ENCODE measurements at places on chromosomes 11 and 22.
A peak's percentile ranks its signal among the peaks of the same experiment; 100 is the strongest.

DNA sequence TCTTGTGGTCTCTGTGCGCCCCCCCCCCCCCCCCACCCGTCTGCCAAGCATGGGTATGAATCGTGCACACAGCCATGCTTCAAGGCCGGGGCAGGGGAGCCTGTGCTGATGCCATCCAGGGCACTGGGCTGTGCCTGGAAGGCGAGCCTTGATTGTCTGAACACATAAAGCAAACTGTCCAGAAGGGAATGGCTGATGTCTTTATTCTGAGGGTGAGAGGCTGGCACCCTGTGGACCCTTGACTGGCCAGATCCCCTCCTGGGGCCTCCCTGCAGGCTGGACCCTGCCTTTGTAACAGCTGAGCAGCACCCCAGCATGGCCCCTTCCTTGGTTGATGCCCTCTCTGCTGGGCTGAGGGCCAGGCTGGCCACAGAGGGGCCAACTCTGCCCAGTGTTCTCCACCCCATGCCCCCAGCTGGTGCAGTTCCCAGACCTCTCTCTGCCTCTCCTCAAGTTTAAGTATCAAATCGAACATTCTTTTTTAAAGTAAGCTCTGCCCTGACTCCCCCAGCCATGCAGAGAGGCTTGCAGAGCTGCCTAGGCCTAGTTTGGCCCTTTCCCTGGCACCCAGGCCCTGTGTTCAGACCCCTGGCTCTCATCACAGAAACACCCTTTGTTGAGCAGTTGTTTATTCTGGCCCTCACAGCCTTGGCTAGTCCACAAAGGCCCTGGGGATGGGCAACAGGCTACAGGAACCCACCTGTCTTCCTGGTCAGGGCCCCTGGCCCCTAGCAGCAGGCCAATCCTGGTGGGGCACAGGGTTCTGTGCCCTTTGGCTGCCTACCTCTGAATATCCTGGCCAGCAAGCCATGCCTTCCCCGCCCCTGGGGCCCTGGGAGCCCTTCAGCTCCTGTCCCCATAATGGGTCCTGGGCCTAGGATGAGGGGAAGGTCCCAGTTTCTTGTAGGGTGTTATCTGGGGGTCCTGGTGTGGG, 3.9 kb upstream of the RANBP1 start:
- no peak for DNase-seq

DNA sequence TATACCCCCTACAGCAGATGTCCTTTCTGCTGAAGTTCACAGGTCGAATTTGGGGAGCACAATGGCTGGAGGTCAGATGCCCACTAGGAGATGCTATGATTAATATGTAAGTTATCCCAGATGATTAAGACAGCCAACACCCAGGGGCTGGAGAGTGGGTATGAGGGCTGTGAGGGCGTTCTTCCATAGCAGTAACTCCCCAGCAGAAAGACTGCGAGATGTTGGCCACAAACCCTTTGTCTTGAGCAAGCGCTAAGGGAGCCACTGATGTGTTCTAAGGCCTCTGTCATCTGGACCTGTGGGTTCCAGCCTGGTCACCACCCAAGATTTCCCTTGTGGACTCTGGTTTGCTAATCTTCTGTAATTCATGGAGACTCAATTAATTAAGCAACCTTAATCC, 77.6 kb downstream of the BMAL1 start:
- DNase-seq: no peak

DNA sequence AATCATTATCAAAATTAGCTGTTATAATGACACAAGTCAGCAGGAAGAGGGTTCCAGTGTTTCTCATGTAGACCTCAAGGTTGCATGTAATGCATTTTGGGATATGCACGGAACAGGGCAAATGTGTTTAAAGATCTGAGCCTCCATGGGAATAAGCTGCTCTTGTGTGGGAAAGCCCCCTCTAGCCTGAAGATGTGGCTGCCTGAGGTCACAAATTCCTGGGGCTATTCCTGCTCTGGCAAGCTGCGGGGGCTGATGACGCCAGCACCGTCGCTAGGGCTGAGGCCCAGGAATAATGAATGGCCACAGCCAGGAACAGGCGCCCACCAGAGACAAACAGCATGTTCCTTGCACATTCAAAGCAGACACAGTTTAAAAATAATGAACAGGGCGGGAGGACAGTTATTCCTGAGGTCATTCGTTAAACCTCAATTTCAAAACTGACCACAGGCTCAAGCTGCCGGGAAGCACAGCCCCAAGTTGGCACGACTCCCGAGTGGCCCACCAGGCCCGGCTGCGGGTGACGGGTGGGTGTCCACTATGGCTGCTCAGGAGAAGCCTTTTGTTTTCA, 11.7 kb downstream of the OSBPL5 start:
- no peak for DNase-seq

DNA sequence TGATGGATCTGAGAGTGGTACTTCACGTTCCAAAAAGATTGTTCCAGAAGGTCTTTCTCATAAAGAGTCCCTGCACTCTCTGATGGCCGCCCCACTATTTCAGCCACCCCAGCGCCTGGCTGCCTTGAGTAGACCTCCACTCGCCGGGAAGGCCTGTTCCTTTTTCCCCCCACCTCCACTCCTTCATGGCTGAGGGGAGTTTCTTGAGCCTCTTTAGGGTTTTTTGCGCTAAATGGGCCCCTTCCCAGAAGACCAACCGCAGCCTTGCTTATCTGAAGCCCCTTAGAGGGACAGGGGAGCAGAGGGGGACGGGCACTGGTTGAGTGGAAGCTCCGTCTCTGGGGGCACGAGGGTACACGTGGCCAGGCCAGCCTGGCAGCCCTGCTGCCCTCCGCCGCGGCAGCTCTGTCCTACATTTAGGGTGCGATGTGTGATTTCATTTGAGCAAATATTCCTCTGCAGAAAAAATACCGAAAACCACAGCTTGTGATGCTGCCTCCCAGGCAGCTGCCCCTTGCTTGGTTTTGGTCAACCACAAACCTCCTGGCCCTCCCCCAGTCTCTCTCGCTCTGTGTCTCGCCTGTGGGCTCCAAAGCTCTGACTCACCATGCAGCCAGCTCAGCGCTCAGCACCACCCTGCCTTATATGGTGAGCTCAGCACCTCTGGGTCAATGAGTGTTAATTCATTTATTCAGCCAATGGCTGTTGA, 88.7 kb downstream of the TP53I11 start:
- peak; percentile 60 for DNase-seq

- DNase-seq: no peak
These were observed 22.8 kb upstream of the TEF start for GRCh38 chr22:41358927-41359326.

- no peak for DNase-seq
These were observed 8.8 kb downstream of the LAYN start for GRCh38 chr11:111549196-111549868.

GRCh38 chr11:69837791-69838190, 18.6 kb upstream of the FGF3 start:
- no peak for DNase-seq

DNA sequence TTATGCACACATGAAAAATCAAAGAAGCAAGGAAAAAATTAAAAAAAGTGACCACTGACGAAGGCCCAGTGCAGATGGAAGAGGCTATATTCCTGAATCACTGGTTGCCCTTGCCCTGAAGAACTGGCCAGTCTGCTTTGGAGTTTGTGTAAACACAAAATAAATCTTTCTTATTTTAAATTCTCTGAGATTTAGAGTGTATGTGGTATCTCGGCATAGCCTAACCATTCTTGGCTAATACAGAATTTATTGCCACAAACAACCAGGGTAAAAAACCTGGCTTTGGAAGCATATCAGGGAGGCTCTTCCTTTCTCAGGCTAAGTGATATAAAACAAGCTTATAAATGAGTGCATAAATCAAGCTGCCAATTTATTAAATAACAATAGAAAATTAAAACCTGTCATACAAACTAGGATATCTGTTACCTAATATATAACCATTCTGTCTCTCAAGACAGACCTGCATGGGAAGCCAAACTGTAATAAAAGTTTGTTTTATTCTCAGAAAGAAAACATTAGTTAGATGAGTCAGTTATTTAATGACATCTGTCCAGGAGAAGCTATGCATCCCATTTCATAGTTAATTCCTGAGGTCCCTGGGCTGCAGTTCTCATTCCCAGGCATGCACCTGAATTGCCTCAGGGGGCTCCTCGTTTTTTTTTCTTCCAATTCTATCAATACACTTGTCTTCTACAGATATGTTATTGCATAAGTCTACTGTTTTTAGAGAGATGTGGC, 6.1 kb upstream of the TMEM135 start:
- no peak for DNase-seq

DNA sequence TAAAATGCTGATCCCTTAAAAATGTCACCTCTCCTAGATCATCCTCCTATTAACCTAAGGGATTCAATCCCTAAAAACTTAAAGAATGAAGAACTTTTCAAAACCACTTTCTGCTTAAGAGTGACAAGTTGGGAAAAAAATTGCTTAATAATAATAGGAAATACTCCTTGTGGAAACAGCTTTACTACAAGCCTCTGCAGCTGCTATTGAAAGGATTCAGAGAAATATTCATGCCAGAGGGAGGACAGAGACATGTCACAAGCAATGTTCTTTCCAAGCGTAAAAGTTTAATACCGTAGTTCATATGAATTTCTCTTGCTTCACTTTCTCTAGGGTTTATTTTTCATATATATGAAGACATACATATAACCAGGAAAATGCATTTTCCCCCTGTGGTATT, 98.2 kb downstream of the ARHGAP20 start:
- DNase-seq: no peak

GRCh38 chr11:34623463-34623862, 2.6 kb downstream of the EHF start:
- DNase-seq: no peak

DNA sequence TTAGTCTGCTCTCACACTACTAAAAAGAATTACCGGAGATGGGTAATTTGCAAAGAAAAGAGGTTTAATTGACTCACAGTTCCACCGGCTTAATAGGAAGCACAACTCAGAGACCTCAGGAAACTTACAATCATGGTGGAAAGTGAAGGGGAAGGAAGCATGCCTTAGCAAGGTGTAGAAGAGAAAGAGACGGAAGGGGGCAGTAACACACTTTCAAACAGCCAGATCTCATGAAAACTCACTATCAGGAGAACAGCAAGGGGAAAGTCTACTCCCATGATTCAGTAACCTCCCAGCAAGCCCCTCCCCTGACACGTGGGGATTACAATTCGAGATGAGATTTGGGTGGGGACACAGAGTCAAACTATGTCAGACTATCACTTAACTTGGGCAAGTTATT, 236.6 kb upstream of the ANO3 start:
- DNase-seq: no peak

DNA sequence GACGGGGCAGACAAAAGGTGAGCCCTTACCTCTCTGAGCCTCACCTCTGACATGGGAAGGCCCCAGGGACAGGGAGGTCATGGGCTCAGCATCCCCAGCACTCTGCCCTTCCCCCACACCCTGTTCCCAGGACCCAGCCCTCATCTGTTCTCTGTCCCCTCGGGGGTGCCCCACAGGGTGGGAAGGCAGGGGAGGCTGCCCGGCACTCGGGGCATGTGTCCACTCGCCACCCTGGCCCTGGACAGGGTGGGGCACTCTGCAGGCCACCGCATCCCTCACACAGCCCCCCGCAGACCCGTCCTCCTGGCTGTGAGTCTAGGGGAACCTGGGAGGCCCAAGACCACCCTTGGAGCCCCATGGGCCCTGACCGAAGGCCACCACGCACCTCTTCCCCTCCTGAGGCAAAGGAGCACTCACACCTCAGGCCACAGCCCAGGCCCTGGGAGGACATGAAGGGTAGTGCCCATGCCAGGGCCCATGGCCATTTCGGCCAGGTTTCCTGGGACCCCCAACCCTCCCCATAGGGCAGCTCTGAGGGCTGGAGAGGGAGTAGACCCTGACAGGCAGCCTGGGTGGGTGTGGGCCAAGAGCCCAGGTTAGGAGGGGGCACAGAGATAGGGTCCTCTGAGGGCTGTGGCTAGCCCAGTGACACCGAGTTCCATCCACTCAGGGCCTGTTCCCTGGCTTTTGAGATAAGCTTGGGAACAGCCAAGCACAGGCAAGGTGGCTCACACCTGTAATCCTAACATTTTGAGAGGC, 193.1 kb downstream of the IGLL1 start:
- DNase-seq: no peak

DNA sequence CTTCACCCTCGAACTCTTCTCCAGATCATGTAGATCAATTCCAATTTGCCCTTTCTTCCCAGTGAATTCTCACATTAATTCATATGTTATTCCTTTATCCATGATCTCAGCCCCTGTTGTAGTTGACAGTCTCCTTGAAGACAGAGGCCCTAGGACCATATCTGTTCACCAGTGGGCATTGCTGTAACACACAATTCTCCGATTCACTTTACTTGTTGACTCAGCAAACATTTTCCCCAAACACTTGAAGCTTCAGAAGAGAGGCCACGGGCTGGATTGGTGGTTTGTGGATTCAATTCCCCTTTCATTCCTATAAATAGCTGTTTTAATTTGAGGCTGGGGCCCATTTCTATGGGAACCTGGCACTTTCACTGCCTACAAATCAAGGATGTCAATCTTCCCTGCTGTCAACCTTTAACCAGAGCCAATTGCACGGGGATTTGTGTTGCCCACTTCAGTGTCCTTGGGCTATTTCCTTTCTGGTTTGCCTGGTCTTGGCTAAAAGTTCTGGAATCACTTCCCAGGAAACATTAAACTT, 393.0 kb upstream of the KIRREL3 start:
- DNase-seq: no peak

- no peak for DNase-seq
These were observed 32.7 kb downstream of the GAB4 start for GRCh38 chr22:16975155-16975885.

GRCh38 chr11:30422447-30423278, 99.8 kb downstream of the ARL14EP start:
- DNase-seq: no peak

DNA sequence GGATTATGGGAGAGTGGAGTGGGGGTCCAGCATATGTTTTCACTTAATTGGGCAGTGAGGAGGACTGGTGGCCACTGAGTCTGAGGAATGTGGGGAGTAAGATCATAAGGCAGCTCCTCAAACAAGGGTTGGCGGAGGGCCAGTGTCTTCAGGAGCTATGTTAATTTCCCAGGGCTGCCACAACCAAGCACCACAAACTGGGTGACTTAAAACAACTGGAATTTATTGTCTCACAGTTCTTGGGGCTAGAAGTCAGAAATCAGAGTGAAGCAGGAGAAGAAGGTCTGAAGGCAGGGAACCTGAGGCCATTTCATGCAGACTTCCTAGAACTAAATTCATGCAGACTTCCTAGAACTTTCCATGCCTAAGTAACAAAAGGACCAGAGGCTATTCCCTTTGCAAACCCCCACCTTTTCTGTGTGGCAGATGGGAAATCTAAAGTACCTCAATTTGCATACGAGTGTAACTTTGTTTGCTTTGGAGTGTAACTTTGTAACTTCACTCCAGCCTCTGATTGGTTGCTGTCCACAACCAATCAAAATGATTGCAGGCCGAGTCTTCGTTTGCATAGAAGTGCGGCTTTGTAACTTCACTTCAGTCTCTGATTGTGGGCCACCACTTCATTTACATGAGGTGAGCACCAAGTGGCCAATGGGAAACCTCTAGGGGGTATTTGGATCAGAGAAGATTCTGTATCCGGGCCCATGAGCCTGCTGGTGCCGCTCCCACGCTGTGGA, 50.5 kb upstream of the ZBED5 start:
- no peak for DNase-seq

All from stimulated activated CD8-positive, alpha-beta memory T cell treated with anti-CD3 and anti-CD28 coated beads, Interleukin-4, amount 100 ng/mL, for 4 hours (primary cell).